Eye (tissue), 1 donor: ENCODE measurements at places on chromosomes 3 and 15.

DNA sequence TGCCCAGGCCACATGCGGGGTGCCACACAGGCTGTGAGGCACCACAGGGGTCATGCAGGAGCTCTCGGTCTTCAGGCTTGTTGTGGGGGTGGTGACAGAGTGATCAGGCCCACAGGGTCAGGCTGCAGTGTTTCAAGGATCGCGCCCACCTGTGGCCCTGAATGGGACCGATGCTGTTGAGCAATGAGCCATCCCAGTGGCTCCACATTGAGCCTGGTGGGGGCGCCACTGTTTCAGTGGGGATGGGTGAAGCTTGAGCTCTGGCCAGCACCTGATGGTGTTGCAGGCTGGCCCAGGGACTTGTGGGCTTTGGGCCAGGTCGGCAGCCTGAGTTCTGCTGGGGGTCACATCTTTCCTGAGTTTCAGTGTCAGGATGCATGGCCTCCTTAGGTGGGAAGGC, 230.1 kb downstream of the UBE3A start:
- DNase-seq = no peak

- DNase-seq = no peak
Measured at GRCh38 chr15:76449455-76449854, 112.9 kb downstream of the ISL2 start.

- no peak for DNase-seq
Measured at GRCh38 chr15:64051093-64051402, 4.8 kb upstream of the DAPK2 start.

- no peak for DNase-seq
Measured at GRCh38 chr3:54580453-54580852, 347.4 kb downstream of the LRTM1 start.

DNA sequence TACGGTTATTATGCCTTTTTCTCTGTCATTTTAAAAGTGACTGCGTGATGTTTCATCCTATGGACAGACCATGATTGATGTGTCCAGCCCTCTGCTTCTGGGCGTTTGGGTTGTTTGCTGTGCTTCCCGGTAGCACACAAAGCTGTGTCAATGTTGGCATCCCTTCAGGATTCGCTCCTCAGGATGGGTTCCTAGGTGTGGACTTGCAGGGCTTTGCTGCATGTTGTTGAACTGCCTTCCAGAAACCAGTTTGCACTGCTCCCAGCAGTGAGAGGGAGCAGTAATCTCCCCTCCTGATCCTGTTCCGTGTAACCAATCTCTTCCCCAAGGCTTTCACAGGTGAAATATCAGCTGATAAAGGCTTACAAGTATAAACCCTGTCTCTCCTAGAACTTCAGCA, 787 bp downstream of the TRPM1 start:
- no peak for DNase-seq

- peak; percentile 76 for DNase-seq
Measured at GRCh38 chr3:124812291-124813265, 74.6 kb downstream of the ITGB5 start.

DNA sequence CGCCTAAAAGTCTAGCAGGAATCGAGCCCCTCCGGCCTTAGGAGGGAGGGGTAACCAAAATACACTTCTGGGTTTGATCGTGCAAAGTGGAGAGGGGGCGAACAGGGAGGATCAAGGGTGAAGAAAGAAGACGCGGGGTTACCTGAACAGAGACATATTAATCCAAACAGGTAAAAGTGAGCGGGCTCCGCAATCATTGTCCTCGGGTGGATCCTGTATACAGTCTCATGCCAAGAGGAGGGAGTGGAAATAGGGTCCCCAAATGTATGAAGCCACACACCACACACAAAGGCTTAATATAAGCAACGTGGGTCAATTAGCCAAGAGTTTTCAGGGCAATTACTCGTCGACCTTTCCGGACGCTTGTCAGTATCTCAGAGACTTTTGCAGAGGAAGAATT, 749.5 kb downstream of the ROBO1 start:
- no peak for DNase-seq

DNA sequence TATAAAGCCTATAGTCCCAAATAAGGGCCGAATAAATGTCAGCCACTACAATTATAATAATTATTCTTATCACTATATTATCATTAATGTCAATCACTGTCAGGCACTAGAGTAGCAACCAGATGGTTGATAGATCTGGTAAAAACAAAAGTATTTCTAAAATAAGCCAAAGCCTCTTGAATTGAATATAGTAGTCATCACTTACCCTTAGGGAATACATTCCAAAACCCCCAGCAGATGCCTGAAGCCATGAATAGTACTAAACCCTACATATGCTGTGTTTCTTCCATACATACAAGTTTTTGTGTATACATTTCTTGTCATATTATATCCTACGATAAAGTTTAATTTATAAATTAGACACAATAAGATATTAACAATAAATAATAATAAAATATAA, 59.1 kb downstream of the LRRC3B start:
- no peak for DNase-seq
